ENCODE measurements at places on chromosomes 12 and 14.

- DNase-seq = no peak
Observed at GRCh38 chr12:85975716-85976115, 101.6 kb downstream of the NTS start.

DNA sequence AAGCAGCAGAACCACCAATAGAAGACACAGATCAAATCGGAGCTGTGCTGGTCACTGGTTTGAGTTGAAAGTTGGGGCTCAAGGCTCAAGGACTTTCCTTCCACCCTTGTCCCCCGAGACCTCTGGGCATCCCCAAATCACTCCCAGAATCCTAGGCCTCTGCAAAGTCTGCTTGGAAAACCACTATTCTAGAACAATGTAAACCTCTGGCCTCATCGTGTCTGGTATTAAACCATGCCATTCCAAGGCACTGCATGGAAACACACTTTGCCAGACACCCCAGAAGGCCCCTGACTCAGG lies 288.0 kb downstream of the DPF3 start:
- DNase-seq = no peak

- DNase-seq = no peak
Observed at GRCh38 chr12:103105971-103106597, 148.6 kb downstream of the ASCL1 start.

DNA sequence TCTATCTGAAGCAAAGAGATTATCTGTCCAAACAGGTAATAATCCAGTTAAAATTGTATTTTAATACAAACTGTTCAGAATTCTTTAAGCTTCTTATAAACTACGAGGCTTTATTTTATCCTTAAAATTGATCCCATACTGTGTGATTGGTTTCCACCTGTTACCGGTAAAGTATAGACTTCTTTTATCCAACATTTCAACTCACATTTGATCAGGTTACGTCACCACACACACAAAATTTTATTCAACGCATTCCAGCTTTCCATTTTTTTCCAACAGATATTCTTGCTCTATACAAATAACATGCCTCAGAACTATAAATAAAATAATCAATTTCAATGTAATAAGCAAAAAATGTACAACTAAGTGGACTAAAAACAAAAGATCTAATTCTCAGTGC lies 4.5 kb downstream of the NOVA1 start:
- DNase-seq = no peak

- no peak for DNase-seq
Observed at GRCh38 chr12:3257411-3257810, 180.2 kb downstream of the TSPAN9 start.

DNA sequence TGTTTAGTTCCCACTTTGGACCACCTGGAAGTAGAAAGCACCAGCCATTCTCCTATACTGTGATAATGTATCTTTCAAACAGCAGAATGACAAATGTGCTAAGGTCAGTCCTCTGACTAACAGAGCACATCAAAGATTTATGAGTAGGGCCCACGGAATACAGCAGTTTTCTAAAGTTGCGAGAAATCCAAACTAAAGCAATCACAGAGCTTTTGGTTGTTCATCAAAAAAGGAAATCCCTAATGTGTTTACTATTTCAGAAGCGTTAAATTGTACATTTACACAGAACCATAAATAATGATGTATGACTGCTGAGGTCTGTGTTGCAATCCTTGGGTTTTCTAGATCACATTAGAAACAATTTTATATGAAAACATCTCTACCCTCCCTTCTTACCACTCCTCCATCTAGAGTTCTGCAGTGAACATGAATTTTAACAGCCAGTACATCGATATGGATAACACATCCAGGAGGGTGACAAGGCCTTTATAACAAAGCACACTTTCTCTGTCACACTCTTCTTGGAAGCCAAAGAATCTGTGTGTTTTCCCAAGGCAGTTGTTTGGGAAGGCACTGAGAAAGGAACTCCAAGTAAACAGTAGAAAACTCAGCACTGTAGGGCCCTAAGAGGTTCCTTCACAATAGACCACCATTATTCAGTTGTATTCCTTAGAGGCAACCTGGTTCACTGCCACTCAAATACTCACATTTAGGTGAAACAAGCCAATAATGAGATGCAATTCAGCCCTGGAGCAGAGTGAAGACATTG lies 7.3 kb downstream of the KITLG start:
- no peak for DNase-seq

Measured in activated CD8-positive, alpha-beta memory T cell treated with anti-CD3 and anti-CD28 coated beads for 4 hours (primary cell).